Left renal pelvis (tissue), 4 donors: ENCODE measurements at places on chromosomes 12 and 14. TPM values are rescaled to one million over a fixed set of nuclear protein-coding genes. Genes with fewer than 3 reads are reported as not detected.
A peak's percentile ranks its signal among the peaks of the same experiment; 100 is the strongest.

- no peak for DNase-seq
Observed at GRCh38 chr14:97159124-97159523, 361.9 kb downstream of the VRK1 start.

The SLCO1A2 gene
- polyA plus RNA-seq: 0.60 TPM

The TNFAIP2 gene
- polyA plus RNA-seq: 31.7 TPM

- no peak for DNase-seq
Observed at GRCh38 chr12:29983851-29984250, 200.1 kb upstream of the TMTC1 start.

The NANOG gene
- polyA plus RNA-seq: 0.49 TPM

DNA sequence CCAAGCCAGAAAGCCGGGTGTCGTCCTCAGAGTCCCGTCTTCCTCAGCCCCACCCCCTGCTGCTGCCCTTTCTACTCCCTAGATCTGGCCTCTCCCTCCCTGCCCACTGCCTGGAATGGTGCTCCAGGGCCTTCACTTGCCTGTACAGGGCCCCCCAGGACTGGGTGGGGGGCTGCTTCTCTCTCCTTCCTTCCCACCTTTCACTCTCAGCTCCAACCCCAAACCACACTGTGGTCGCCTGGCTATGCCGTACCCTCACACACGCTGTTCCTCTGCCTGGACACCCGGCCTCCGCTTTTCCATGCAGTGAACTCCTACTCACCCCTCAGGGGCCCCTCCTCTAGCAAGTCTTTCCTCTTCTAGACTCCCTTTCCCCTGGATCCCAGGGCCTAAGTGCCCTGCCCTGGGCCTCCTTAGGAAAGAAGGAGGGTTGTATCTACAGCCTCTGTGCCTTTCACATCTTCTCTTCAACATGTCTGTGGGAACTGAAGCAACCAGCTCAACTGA lies 25.5 kb upstream of the DIO3 start:
- no peak for DNase-seq

DNA sequence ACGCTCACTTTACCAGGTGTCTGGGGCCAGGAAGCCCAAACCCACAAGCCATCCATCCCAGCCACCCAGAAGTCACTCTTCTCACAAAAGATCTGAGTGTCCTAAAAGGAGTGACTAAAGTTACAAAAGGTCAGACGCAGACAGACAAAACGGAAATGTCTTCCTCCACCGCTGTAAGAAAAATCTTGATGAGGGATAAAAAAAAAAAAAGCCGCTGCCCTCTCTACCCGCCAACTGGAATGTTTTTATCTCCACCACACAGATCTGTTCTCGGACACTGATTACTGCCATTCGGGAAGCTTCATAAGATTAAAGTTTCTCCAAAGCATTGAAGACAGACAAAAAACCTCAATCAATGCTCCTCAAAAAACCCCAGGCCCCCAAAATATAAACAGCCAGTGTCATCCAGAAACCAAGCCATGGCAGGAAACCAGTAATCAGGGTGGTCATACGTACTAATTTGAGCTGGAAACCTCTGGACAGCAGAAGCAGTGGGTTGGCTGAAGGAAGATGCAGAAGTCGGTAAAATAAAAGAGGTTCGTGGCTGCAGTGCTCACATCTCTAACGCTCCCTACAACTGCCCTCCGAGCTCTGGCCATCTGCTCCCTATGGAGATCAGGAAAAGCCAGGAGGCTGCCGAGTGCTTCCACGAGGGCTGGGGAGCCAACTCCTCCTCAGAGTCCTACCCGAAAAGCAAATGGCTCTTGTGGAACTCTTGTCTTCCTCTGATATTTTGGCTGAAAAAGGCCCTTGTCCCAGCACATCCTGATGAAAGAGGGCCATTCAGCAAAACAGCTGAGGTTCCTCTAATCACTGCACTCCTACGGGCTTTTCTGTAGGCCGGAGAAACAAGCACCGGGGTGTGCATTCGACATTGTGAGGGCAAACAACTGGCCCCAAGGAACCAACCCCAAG lies 30.3 kb downstream of the SSH1 start:
- no peak for DNase-seq

The TMTC1 gene
- polyA plus RNA-seq: 91.3 TPM

The CCDC197 gene
- not detected for polyA plus RNA-seq

GRCh38 chr14:74400031-74400685 lies 25.9 kb downstream of the SYNDIG1L start:
- no peak for DNase-seq

DNA sequence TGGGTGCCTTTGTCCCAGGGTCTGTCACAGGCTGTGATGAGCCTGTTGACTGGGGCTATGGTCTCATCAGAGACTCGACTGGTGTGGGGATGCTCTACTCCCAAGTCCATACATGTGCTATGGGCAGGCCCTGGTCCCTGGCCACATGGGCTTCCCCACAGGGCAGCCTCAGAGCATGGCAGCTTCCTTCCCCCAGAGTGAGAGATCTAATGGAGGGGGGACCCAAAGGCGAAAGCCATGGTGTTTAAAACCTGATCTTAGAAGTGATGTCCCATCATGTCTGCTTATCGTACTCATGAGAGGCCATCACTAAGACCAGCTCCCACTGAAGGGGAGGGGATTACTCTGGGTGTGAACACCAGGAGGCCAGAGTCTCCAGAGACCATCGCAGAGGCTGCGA lies 279.0 kb upstream of the RTL1 start:
- no peak for DNase-seq

- no peak for DNase-seq
Observed at GRCh38 chr14:91607322-91608047, 97.4 kb upstream of the PPP4R3A start.

GRCh38 chr12:130335517-130336392 lies 1.9 kb upstream of the PIWIL1 start:
- peak; percentile 50 for DNase-seq

The OVCH1 gene
- 1.2 TPM for polyA plus RNA-seq

The RILPL1 gene
- polyA plus RNA-seq: 17.5 TPM

DNA sequence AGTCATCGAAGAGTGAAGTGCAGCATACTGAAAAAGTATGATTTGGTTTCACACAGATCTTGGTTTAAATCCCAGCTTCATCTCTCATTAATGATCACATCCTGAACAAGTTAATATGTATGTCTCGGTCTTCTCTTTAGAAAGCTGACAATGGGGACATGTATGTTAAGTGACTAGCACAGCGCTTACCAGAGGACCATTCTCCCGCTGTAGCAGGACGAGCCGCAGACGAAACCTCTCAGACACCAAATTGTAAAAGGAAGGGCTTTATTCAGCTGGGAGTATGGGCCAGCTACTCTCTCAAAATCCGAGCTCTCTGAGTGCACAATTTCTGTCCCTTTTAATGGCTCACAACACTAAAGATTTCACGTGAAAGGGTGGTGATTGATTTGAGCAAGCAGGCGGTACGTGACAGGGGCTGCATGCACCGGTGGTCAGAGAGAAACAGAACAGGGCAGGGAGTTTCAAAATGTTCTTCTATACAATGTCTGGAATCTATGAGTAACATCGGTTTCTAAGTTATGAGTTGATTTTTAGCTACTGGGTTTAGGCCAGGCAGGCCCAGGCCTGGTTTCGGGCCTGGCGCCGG lies 682.4 kb downstream of the DIO2 start:
- no peak for DNase-seq

DNA sequence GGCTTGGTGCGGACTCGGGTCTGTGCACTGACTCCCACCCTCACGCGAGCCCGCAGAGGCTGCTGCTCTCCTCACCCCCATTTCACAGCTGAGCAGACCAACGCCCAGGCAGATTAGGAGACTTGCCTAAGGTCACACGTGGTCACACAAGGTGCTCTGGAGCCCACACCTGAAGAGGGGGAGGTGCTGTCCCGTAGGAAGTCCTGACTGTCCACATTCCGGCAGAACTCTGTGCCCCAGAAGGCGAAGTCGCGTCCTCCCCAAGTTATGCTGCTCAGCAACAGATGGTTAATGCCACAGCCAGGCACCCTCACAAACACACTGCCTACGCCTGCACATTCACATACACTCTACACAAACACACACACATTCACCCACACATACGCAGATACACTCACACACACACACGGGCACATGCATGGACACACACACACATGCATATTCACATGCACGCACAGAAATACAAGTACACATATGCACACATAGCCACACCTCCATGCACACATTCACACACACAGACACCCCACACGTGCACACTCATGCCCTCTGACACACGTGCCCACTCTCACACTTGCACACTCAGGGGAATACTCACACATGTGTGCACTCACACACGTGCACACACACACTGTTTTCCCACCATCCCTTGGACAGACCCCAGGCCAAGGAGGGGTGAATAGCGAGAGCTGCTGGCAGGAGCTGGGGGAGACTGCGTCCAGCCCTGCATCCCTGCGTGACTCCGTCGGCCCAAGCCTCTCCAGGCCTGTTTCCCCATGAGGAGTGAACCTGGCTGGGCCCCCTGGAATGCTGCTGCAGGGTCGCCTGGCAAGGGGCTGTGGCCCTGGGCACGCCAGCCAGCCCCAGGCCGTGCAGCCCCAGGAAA lies 4.1 kb downstream of the C14orf180 start:
- no peak for DNase-seq

The RTN1 gene
- polyA plus RNA-seq: 4.6 TPM

The KLHL33 gene
- 0.71 TPM for polyA plus RNA-seq

DNA sequence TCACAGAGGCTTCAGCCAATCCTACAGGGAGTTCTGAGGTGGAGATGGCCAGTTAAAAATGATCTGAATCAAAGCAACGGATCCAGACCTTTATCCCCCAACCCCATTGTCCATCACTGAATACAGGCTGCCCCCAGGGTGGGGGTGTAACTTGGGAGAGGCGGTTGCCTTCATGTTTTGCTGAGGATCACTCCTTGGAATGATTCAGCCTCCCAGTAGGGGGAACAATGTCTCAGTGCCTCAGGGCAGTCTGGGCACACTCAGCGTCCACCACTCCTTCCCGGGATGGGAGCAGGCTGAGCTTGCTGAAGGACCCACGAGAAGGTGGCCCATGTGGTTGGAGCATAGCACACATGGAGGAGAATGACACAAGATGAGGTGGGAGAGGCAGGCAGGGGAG lies 60.2 kb downstream of the RFX4 start:
- DNase-seq: no peak

DNA sequence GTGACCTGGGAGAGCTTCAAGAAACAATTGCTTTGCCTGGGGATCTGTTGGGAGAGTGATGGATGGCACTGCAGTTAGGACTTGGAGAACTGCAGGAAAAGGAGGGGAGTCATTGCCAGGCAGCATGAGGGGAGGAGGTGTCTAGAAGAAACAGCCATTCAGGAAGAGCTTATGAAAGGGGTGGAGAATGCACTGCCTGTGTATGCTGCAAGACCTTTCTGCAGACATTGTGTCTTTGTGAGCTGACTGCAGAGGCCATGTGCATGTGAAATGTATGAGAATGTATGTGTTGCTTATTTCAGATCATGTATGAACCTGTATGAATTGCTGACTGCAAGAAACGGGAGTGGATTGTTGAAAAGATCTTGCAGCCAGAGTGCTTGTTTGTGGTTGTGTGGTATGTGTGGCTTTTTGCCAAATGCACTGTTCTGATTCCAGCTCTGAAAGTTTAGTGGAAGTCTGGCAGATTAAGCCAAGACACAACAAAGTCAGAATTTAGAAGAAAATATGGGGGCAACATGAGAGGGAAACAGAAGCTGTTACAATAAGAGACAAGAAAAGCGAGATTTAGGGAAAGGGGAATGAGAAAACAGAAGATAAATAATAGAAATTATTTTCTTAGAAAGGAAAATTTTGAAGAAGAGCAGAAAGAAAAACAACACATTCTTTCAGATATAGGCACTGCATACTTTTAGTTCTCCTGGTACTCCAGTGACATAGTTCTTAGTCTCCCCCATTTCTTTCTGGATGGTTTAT lies 9.8 kb upstream of the RIMKLB start:
- peak; percentile 67 for DNase-seq

GRCh38 chr14:31271648-31272047 lies 64.1 kb upstream of the HECTD1 start:
- DNase-seq: no peak

- no peak for DNase-seq
Observed at GRCh38 chr14:105939810-105940508, 413.6 kb downstream of the TMEM121 start.

- no peak for DNase-seq
Observed at GRCh38 chr14:37195327-37195726, 2.4 kb upstream of the MIPOL1 start.
